ENCODE measurements at places on chromosomes 6 and 20. TPM values are rescaled to one million over a fixed set of nuclear protein-coding genes. Genes with fewer than 3 reads are reported as not detected.

The LY6G5C gene
- total RNA-seq: 0.93 TPM

The BACH2 gene
- total RNA-seq: 77.9 TPM

- no peak for DNase-seq
- no peaks in the 10 kb centered on the region for H3K36me3 ChIP-seq
- H3K27me3 ChIP-seq: no peaks in the 10 kb centered on the region
- no peak overlapping the region for H3K4me3 ChIP-seq
- H3K4me1 ChIP-seq: peaks cover 4% of the 10 kb centered on the region
- no peak overlapping the region for H3K27ac ChIP-seq
Measured at GRCh38 chr6:81613606-81614005, 138.9 kb downstream of the TENT5A start.

DNA sequence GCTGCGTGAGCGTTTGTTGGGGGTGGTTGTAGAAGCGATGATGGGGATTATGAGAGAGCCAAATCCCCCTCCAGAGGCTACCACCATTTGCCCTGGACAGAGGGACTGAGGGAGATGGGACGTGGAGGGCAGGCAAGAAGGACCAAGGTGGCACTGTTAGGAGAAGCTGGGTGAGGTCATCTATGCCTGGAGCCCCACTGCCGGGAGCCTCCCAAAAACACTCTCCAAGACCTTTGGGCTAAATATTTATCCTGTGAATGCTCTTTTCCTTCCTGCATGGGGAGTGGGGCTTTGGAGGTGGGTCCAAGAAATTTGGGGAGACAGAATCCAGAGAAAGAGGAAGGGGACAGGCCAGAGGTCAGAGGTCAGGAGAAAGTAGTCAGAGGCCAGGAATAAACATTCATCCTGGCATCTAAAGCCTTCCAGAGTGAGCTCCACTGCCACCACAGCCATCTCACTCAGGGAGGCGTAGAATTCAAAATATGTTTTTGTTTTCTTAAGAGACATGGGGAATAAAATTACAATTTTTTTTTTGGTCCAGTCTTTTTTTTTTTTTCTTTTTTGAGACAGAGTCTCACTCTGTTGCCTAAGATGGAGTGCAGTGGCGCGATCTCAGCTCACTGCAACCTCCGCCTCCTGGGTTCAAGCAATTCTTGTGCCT lies 17.8 kb upstream of the PTGIS start:
- no peak overlapping the region for H3K27ac ChIP-seq
- no peak overlapping the region for H3K4me3 ChIP-seq
- H3K36me3 ChIP-seq: no peaks in the 10 kb centered on the region
- DNase-seq: no peak
- peaks cover 6% of the 10 kb centered on the region for H3K27me3 ChIP-seq
- H3K4me1 ChIP-seq: peaks cover 2% of the 10 kb centered on the region

- peaks cover 2% of the 10 kb centered on the region for H3K4me1 ChIP-seq
- H3K36me3 ChIP-seq: no peaks in the 10 kb centered on the region
- DNase-seq: no peak
- H3K4me3 ChIP-seq: no peak overlapping the region
- H3K27me3 ChIP-seq: no peaks in the 10 kb centered on the region
- H3K27ac ChIP-seq: no peak overlapping the region
Measured at GRCh38 chr6:129606664-129607063, 103.3 kb downstream of the ARHGAP18 start.

The SLC23A2 gene
- 16.4 TPM for total RNA-seq

- H3K27ac ChIP-seq: no peak overlapping the region
- no peak overlapping the region for H3K4me3 ChIP-seq
- H3K36me3 ChIP-seq: no peaks in the 10 kb centered on the region
- no peaks in the 10 kb centered on the region for H3K27me3 ChIP-seq
- DNase-seq: no peak
- no peaks in the 10 kb centered on the region for H3K4me1 ChIP-seq
Measured at GRCh38 chr20:16189371-16189770, 383.9 kb downstream of the KIF16B start.

The BPIFB4 gene
- total RNA-seq: not detected
